Stimulated activated CD8-positive, alpha-beta memory T cell treated with anti-CD3 and anti-CD28 coated beads, Interleukin-2, amount 100 ng/mL, for 48 hours (primary cell): ENCODE measurements at places on chromosomes 1 and 21.

GRCh38 chr1:198837278-198838021 is 198.6 kb downstream of the PTPRC start:
- DNase-seq = no peak

DNA sequence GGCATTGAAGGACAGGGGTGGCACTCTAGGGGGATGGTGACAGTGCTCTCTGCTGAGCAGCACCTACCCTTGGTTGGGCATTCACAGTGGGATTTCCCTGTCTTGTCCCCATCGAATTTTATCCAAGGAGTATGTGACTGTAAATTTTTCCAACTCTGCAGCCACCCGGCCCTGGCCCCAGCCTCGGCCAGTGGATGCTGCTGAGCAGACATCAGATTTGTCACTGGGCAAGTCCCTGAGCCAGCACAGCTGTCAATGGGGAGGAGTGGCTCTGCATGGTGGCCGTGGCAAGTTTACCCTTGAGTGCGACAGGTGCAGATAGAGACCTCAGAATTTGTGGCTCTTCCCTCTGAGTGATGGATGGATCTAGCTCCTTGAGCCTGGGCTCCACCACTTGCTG is 240.2 kb upstream of the CSF3R start:
- DNase-seq = no peak

DNA sequence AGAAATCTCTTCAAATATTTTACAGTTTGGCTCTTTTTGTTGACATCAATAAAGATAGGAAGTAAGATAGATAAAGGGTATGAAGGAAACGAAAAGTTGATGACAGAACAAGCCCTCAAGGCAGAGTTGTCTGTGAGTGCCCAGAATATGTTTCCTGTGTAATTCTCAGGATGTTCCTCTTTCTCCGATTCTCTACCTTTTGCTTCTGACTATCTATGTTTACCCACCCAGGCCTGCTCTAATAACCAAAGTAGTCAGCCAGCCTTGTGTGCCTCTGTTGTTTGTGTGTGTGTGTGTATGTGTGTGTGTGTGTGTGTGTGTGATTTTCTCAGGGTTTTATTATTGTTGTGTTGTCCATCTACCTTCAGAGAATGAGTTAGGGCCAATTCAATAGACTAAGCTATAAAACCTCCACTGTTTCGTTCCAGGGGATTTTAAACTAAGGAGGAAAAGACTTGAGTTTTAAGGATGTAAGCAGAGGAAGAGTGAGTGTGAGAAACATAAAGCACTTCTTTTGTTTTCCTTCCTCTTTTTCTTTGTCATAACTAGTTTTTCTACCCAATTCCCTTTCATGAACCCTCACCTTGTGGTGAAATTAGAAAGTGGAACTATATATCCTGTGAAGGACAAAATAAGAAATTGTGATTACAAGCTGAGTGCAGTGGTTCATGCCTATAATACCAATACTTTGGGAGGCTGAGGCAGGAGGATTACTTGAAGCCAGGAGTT is 627.4 kb upstream of the NR5A2 start:
- no peak for DNase-seq

GRCh38 chr1:170214117-170215032 is 68.6 kb downstream of the NTMT2 start:
- DNase-seq = no peak

DNA sequence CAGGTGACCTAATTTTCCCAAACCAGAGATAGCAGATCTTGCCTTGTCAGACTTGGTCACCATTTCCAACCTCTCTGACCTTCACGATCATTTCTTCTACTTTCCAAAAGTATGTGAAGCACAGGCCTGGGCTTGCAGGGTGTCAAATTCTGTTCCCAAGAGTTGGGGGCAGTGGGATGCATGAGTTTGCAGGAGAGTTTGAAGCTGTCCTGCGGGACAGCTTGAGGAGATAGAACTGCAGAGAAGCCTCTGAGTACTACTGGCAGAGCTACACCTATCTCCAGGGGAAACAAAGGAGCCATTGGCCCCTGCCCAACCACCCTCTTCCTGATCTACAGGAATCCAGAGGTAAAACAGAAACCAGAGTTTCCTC is 11.3 kb downstream of the TXNIP start:
- no peak for DNase-seq

DNA sequence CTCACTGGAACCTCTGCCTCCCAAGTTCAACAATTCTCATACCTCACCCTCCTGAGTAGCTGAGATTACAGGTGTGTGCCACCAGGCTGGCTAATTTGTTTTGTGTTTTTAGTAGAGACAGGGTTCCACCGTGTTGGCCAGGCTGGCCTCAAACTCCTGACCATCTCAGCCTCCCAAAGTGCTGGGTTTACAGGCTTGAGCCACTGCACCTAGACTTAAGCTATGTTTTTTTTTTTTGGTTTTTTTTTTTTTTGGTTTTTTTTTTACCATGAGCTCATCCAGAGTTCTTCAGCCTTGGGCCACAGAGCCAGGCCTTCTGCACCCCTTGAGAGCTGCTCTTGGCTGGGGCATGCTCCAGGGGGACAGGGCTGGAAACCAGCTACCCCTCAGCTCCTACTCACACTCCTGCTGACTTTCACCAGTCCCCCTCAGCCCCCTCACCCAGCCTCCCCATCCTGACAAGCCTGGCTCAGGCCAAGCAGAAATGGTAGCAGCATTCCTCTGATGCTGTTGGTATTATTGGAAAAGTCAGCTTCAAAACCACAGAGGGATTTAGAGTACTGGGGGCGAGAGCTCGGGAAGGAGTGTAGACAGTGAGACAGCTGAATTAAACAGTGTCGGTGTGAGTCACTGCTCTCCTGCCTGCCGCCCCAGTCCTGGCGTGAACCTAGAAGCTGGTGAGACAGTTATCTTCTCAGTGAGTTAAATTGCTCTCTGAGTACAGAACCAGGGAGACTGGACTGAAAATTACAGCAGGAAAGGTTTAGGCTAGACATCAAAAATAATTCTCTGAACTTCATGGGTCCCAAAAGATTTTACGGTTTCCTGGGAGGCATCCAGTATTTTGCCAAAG is 63.7 kb downstream of the NAV1 start:
- DNase-seq = no peak

DNA sequence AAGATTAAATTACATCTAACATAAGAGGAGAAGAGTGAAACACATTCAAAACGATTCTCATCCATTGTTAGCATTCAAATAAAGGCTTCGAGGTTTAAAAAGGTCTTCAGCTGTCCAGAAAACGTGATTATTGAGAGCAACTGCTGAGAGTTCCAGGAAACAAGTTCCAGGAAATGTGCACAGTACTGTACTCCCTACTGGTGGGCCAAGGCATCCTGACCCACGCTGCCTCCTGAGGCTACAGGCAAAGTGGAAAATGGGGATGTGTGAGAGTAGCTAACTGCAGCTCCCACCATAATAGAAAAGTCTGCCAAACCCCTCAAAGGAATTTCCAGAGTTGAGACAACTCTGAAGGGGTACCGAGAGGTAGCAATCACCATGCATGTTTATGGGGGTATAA is 2.0 kb downstream of the VAV3 start:
- DNase-seq = no peak

GRCh38 chr21:23712166-23712565 is 1895.1 kb downstream of the MRPL39 start:
- no peak for DNase-seq

GRCh38 chr1:208165659-208166058 is 78.5 kb downstream of the PLXNA2 start:
- DNase-seq = no peak

DNA sequence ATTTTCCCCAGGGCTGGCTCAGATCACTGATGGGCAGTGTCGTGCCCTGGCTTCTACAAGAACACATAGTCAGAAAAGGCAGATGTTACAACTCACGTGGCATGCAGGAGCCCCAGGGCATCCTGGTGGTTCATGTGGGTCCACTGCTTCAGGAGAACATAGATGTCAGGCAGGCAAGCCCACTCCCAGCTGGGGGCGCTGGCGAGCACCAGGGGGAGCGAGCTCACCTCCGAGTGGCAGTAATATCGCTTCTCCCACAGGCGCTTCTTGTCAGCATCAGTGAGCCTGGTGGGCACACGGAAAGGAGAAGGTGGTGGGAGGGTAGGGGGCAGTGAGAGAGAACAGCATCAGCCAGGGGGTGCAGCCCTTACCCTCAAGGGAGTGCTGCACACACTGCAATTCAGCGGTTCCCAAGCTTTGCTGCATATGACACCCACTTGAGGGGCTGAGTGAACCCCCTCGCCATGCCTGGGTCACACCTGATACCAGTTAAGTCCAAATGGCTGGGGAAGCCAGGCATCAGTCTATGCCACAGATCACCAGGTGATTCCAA is 34.3 kb upstream of the PPP1R15B start:
- DNase-seq = peak; percentile 49

DNA sequence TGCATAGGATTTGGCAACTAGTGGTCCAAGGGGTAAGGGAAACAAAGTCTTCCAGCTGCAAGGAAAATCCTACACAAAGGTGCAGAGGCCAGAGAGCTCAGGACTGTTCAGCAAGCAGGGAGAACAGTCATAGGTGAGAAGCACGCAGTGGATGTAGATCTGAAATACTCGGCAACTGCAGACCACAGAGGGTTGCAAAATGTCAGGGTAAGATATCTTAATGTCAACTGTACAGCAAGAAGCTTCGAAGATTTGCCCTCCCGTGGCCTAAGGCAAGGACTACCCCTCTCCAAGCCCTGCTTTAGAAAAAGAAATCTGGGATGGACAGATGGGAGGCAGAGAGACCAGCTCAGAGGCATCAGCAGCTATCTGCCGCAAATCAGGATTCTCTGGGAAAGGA is 153.4 kb upstream of the IRF2BP2 start:
- DNase-seq = no peak

- no peak for DNase-seq
Observed at GRCh38 chr1:209721323-209721722, 16.7 kb downstream of the HSD11B1 start.

DNA sequence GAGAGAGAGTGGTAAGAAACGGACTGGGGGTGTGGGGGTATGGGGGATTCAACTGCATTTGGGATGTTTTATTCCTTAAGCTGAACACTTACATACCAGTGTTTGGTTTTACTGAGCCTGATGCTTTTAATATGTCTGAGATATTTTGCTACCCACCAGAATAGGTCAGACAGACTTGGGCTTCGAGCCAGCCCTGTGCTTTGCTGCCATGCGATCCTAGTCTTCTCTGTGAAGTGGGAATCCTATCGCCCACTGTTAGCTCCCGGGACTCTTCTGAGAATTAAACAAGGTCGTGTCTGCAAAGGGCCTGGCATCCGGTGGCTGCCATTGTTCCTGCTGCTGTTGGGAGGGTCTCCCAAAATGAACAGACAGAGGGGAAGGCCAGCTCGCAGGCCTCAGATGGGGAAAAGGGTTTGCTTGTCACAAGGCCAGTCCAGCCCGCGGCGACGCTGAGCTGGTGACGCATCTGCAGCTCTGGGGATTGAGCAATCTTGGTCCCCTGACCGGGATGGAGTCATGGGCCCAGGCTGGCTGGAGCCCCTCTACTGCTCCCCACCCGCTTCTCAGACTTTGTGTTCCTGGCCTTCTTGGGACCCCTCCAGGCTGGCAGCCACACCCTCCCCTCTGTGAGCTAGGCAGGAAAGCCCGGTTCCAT is 26.9 kb upstream of the ECE1 start:
- DNase-seq = no peak

- DNase-seq = no peak
Observed at GRCh38 chr1:202343652-202344349, 2.1 kb upstream of the UBE2T start.

- no peak for DNase-seq
Observed at GRCh38 chr1:107000902-107001301, 55.6 kb upstream of the PRMT6 start.

DNA sequence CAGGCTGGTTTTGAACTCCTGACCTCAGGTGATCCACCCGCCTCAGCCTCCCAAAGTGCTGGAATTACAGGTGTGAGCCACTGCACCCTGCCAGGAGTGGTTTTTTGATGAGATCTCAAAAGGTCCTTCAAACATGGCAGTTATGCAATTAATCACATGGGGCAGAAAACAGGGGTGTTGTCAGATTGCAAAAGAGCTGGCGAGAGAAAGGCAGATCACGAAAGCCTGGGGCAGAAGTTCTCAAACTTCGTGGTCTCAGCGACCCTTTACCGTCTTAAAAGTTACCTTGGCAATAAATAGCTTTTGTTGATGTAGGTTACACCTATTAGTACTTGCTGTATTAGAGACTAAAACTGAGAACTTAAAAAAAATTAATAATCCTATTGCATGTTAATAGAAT is 16.1 kb downstream of the CNR2 start:
- no peak for DNase-seq

DNA sequence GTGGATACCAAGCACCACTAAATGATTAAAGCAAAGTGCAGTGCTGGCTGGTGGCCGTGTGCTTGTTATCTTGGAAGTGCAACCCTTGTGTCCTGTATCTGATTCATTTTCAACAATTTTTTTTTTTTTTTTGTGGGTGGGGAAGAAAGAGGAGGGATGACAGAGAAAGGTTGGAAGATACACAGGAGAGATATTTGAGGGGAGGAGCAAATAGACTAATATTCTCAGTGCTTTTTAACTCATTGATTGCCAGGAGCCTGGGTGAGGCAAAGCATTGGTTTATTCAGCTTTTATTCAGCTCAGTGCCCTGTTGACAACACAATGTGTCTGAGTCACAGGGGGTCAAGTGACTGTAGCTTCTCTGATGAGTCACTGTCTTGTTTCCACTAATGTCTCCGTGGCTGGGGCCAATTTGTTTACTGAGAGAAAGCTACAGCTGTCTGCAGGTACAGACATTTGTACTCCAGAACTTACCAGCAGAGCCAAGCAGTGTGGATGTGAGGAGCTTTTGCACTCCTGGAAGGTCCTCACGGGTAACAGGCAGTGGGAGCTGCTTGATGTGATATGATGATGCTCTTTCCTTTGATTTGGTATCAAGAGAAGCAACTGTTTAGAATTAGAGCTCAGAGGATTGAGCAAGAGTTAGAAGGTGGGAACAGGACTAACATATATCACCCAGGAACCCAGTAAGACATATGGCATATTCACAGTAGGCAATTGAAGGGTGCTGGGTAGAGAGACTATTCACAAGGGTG is 23.6 kb upstream of the DNM3 start:
- DNase-seq = no peak

DNA sequence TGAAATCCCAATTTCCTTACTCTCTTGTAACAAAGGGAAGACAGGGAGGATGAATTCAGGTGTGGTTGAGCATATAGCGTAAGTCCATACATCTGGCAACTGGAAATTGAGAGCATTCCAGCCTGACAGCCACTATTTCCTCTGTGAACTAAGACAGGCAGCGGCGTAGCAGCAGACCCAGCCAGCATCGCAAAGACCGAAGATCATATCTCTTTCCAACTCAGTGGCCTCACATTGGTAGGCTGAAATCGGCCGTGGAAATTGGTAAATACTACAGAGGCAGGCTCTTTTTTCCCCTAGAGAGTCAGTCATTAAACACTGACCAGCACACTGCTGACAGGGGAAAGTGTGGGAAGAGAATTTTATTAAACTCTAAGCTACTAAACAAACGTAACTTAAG is 43.4 kb downstream of the TARBP1 start:
- DNase-seq = no peak

GRCh38 chr1:110677526-110677925 is 2.8 kb upstream of the KCNA3 start:
- no peak for DNase-seq

GRCh38 chr1:42335809-42336518 is 929 bp upstream of the FOXJ3 start:
- DNase-seq = no peak
